NB4 (cell line): ENCODE measurements at places on chromosomes 3 and 15.

DNA sequence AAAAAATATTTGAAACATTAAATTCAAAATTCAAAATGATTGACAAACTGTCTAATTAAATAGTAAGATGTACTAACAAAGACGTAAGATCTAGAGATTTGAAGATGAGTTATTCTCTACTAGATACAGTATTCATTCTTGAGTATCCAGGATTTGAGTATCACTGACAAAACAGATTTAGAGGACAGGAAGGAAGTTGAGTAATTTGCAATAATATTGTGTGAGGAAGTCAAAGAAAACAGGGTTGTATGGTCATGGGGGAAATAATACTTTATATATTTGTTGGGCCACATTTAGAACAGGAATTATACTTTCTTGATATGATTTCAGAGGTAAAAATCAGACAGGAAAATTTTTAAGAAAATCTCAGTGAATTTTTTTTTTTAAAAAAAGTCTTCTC is 393.1 kb upstream of the CDIN1 start:
- DNase-seq, result no peak

DNA sequence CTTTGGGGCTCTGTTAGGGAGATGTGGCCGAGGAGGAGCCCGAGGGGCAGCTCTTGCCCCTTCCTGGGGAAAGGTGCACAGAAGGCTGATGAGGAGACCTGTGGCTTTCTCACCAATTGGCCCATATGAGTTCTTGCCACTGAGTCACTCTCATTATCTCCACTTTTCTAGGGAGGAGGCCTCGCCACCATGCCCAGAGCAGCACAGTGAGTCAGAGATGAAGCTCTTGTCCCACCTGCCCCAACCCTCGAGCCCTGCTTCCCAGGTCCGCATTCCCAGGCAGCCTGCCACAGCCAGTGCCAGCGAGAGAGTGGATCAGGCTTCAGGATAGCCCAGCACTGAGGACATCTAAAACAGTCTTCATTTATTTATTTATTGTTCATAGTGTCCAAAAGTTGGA is 53.5 kb downstream of the AMOTL2 start:
- DNase-seq, result no peak

- DNase-seq, result no peak
Measured at GRCh38 chr3:103968131-103968530, 1398.6 kb upstream of the ALCAM start.

- DNase-seq, result no peak
Measured at GRCh38 chr3:123301331-123302184, 99.8 kb downstream of the SEC22A start.

DNA sequence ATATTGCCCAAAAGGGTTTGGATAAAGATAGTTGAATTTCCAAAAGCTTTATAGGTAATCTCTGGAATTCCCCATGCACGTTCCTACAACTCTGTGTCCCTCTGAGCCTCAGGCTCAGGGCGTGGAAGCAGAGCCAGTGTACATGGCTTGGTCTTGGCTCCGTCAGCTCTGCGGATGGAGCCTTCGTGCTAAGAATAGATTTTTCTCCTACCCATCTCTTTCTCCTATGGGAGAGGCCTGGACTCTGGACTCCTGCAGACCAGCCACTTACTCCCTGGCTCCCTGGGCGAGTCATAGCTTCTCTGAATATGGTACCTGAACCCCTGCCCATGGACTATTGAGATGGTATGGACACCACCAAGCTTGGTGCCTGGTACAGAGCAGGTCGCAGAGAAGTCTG is 99.9 kb downstream of the EEFSEC start:
- no peak for DNase-seq

DNA sequence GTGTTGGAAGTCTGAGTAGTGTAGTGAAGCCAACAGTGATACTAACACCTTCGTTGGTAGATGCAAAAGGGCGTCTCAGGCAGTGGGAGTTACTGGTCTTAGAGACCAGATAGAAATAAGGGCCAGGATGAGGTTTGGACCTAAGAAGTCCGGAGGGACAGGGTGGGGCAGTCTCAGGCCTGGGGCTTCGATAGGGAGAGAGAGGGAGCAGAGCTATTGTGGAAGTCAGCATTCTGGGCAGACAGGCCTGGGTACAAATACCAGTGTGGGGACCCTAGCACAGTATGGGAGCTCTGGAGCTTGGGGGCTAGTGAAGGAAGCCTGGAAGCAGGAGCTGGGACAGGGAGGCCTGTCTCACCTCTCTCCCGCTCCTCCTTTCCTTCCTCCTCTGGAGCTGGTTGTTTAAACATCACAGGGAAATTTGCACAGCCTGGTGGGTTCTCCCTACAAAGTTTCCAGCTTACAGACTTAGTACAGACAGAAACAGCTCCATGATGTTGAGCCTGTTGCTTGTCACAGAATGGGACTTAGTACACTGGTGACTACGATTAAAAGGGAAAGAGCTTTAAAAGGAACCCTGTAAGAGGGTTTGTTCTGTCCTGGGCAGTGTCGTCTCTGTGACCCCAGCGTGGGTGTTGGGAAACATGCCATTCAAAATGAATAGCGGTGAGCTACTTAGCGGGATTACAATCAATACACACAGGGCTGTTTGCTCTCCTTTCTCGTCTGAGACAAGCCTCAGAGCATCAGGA is 76.4 kb upstream of the TNFAIP8L3 start:
- DNase-seq, result no peak

- DNase-seq, result no peak
Measured at GRCh38 chr3:29718661-29719065, 437.8 kb downstream of the RBMS3 start.

DNA sequence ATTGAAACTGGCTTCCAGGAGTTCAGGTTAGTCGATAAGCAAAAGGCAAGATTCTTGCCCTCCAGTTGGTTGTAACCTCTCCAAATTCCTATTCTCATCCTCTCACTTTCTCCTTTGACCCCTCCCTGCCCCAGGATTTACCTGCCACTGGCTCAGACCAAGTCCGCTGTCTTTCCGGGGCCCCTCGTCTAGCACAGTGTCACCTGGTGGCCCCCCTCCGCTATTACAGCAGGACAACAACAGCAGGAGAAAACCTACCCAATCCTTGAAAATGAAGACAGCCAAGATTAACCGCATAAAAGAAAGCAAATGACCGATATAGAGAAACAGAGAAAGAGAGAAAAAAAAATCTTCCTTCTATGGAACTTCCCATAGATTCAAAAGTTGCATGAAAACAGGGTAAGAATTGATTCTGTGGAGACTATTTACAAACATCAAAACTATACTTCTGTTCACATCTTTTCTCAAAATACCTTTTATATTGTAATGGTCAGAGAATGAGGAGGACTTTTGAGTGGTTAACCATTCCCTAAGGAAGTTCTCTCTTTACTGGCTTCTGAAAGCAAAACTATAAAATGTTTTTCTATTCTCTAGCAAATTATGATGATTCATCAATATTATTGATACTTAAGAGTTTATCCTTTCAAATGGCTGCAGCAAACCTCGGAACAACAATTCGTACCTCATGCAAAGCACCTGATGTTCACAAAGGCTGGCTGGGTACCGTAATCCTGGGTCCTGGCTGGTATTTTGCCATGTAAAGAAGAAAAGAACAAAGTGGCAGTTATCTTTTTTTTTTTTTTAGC is 10.0 kb upstream of the ST8SIA2 start:
- peak; percentile 32 for DNase-seq

- peak; percentile 37 for DNase-seq
Measured at GRCh38 chr3:71728632-71729342, 3.6 kb upstream of the EIF4E3 start.

DNA sequence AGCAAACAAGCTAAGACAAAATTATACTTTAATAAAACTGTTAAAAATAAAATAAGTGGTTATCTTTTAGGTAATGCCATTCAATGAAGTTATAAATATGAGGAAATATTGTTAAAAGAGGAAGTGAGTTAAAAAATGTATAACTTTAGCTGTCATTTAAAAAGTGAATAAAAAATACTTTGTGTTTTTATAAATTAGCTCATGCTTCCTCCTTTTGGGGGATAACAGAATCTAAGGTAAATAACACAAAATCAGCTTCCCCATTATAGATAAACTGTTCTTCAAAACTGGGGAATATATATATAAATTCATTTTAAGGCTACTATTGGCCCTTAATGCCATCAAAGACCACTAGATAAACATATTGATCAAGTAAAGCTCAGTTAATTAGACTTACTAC is 113.7 kb upstream of the AADACL2 start:
- no peak for DNase-seq

- DNase-seq, result peak; percentile 37
Measured at GRCh38 chr3:168620854-168621253, 525.1 kb upstream of the GOLIM4 start.

DNA sequence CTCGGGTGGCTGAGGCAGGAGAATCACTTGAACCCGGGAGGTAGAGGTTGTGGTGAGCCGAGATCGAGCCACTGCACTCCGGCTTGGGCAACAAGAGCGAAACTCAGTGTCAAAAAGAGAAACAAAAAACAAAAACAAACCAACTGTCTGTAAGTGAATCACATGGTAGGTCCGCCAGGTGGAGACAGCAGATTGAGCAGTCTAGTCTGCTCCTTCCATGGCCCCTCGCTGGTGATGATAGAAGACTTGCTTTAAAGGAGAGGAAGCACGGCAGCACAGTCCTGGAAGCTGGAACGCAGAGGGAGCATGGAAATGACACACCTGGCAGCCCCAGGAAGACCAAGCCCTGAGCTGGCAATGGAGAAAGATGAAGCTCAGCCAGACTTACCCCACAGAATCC is 31.4 kb upstream of the MGLL start:
- DNase-seq, result no peak

GRCh38 chr3:30622790-30623189 is 16.4 kb downstream of the TGFBR2 start:
- no peak for DNase-seq

- DNase-seq, result no peak
Measured at GRCh38 chr15:52247461-52247860, 48.1 kb downstream of the MYO5C start.

- DNase-seq, result no peak
Measured at GRCh38 chr3:18232317-18232716, 192.8 kb downstream of the SATB1 start.

DNA sequence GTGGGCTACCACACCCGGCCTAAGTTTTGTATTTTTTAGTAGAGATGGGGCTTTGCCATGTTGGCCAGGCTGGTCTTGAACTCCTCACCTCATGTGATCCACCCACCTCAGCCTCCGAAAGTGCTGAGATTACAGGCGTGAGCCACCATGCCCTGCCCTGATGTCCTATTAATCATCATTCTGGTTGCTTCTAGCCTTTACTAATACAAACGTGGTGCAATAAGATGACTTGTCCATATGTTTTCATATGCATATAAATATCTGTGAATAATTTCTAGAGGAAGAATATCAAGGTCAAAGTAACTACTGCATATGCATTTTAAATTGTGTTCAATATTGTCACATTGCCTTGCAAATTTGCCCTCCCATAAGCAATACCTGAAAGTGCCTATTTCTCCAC is 25.5 kb upstream of the PDHB start:
- no peak for DNase-seq

DNA sequence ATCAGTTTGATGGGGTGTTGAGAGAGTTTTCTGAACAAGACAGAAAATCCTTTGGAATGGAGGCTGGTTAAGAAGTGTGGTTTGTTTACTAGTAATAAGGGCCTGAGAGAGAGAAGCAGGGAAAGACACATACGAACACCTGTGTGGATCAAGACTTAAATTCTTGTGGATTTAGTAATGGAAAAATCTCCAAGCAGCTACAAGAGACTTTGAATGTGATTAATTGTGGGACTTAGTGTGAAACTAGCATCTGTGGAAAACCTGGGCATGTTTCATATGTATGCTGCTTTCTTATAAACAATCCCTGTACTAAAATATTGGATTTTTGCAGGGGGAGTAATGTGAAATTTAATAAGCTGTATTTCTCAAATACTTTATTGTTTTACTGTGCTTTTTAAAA is 399.1 kb downstream of the SI start:
- no peak for DNase-seq

GRCh38 chr3:84442533-84442932 is 516.3 kb upstream of the CADM2 start:
- DNase-seq, result no peak

DNA sequence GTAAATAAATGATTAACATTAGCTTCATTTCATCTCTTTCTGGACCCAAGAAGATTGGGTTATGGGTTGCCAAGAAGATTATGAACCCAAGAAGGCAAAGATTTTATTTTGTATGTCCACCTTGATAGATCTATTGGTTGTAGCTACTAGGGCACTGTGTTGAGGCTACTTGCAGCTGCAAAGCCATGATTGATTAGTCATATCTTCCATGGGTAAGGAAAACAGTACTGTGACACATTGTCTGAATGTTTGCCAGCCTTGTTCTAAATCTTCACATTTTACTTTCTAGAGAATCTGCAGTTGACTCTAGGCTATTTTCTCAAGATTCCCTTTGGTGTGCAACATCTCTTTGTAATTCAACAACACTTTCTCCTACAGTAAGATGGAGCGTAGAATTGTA is 229.2 kb upstream of the KCNH8 start:
- DNase-seq, result no peak

DNA sequence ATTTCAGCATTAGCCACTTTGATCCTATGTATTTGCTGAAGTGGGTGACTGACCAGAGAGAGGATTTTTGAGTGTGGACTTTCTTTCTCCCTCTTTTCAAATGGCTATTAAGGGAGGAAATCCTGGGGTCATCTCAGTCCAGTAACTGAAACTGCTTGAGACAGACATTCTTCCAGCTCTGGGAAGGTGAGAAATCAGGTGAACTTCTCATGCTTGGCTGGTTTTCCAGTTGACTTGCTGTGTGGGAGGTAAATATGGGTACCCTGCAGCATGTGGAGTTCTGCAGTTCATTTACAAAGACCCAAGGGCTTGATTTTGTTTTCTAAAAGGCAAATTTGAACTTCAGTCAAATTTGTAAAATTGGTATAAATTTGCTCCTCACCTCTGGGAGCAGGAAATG is 461.1 kb upstream of the TBL1XR1 start:
- DNase-seq, result no peak

DNA sequence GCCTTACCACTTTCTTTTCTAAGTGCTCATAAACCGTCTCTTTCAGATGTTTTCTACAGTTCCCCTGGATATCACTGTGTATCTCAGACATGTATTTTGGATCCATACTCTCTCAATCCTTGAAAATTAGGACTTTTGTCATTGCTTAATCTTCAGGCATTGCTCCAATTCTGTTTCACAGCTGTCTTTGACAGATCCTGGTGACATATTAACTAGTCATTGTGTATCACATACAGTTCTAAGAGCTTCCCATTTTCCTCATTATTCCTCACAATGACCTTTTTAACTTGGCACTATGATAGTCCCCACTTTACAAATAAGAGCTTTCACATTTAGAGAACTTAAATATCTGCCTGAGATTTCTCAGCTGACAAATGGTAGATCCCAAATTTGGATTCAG is 151.7 kb downstream of the CLSTN2 start:
- no peak for DNase-seq

DNA sequence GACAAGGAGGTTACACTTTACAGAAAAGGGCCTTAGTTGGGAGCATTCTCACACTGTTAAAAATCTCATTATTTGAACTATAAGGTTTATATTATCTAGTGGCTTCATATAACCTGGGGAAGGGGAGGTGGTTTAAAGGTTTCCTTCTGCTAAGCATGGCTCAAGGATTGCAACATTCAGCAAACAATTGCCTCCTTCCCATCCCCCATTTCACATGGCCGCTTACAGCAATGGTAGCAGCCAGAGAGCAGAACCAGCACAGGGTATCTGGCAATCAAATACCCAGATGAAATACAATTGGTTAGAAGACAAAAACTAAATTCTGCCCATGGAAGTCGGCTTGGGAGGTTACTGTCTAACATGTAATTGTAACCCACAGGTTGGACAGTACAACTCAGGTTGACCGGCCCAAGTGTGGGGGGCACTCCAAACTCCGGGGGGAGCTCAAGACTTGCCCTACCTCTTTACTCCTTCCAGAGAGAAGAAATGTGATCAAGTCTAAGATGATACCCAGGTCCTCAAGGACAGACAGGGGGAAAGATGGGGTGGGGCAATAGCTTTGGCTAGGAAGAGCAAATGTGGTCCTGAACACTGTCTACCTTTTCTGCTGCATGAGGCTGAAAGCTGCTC is 15.5 kb downstream of the ETV5 start:
- peak; percentile 43 for DNase-seq
